ENCODE measurements at places on chromosomes 1 and 21.

- DNase-seq: peak; percentile 50
Observed at GRCh38 chr1:145960468-145961108, 2.8 kb upstream of the LIX1L start.

GRCh38 chr1:91684481-91685196 lies 184.0 kb downstream of the CDC7 start:
- no peak for DNase-seq

GRCh38 chr1:31145648-31146047 lies 80.1 kb upstream of the PUM1 start:
- DNase-seq: no peak

DNA sequence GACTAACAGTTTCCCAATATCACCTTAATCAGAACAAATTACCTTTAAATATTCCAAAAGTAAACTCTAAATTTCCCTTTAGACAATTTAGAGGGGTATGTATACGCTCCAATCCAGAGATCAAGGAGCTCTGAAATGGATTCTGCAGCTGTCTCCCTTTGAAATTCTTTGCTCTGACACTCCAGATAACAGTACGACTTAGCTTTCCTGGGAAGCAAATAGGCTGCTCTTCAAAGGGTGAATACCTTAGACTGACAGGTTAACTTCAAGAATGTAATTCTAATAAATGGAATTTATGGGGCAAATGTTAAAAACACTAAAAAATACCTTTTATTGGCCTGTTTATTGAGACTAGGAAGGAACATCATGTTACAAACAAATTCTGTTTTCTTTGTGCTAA lies 357.2 kb downstream of the USP25 start:
- no peak for DNase-seq

DNA sequence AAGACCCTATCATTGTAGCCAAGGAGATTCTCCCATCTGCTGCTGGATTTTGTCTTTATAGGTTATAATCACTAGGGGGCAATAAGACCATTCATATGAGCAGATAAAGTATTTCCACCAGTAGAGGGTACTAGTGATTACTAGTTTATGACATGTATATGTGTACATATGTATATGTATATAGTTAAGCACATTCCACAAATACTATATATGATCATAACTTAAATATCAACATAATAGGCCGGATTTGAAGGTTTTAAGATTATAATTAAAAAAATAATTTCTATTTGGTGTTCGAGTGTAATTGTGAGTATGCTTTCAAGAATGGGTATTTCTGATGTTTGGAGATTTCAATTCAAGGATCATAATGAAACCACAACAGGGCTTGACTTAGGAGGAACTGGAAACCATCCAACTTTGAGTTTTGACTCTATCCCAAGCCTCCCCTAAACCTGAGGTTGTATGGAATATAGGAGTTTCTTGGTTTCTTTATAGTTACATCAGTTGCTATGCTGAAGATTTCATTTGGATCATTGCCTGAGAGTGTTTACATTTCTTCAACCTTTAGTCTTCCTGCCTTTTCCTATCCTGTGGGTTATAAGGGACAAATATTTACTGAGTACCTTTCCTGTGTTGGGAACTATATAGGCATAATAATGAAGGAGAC lies 16.9 kb downstream of the TCEANC2 start:
- DNase-seq: no peak

DNA sequence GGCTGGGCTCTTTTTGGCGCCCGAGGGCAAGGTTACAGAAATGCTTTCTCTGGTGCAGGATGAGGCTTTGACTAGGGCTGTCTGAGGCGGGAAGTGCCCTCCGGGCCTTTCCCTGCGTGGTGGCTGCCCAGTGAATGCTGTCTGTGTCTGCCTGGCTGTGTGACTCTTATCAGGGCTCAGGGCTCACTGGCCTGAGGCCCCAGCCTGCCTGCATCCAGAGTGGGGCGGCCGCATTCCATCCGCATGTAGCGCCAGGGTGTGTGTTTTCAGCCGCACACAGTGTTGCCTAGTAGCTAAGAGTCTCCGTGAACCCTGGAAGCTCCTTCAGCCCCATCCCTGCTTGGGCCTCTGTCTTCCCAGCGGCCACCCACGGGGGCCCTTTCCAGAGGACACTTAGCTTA lies 59.1 kb downstream of the FAAP20 start:
- no peak for DNase-seq

GRCh38 chr21:33370305-33370704 lies 32.9 kb upstream of the IFNGR2 start:
- no peak for DNase-seq

GRCh38 chr1:161227196-161227871 lies 1.5 kb downstream of the TOMM40L start:
- peak; percentile 89 for DNase-seq

GRCh38 chr1:11765661-11766428 lies 3.9 kb downstream of the C1orf167 start:
- no peak for DNase-seq

GRCh38 chr1:241610056-241610815 lies 29.9 kb downstream of the CHML start:
- DNase-seq: no peak

GRCh38 chr1:174968750-174969244 lies 30.9 kb upstream of the CACYBP start:
- DNase-seq: no peak

- no peak for DNase-seq
Observed at GRCh38 chr1:164991763-164992314, 364.7 kb downstream of the LMX1A start.

DNA sequence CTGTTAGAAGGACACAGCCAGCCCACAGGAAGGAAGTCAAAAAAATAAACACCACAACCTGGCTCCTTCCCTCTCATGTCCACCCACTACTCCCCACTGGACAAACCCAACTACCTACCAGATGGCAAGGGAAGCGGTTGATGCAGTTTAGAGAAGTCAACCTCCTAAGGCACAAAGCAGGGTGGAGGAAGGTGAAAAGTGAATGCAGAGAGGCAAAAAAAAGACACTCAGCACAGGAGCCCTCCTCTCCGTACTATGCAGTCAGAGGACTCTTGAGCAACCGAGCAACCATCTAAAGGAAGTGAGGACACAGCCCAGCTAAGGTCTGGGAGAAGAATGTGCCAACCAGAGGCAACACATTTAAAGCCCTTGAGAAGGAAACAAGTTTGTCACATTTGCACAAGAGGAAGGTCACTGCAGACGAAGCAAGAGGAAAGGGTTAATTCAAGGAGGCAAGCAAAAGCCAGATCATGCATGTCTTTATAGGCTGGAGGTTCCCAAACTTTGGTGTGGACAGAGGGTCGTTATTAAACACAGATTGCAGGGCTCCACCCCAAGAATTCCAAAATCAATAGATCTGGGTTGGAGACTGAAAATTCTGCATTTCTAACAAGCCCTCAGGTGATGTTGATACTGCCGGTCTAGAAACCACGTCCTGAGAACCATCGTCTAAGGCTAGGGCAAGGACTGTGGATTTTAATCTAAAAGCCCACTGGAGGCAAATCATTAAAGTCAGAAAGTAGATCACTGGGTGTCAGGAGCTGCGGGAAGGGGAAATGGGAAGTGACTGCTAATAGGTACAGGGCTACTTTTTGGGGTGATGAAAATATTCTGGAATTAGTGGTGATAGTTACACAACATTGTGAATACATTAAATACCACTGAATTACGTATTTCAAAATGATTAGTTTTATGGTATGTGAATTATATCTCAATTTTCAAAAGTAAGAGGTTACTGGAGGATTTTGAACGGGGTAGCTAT lies 19.7 kb downstream of the TP53BP2 start:
- no peak for DNase-seq

GRCh38 chr21:44846485-44847260 lies 26.8 kb downstream of the PTTG1IP start:
- peak; percentile 37 for DNase-seq

DNA sequence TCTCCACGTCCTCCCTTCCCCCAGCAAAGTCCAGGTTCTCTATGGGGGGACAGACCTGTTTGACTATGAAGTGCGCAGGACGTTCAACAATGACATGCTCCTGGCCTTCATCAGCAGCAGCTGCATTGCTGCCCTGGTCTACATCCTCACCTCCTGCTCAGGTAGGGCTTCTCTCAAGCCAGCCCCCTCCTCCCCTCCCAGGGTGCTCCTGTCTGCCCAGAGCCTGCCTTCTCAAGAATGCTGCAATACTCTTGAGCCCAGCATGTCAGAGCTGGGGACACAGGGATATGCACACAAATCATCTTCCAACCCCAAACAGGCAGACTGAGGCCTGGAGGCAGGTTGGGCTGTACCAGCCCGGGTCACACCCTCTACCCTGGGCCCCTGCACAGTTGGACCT lies 35.4 kb downstream of the DISP3 start:
- no peak for DNase-seq

DNA sequence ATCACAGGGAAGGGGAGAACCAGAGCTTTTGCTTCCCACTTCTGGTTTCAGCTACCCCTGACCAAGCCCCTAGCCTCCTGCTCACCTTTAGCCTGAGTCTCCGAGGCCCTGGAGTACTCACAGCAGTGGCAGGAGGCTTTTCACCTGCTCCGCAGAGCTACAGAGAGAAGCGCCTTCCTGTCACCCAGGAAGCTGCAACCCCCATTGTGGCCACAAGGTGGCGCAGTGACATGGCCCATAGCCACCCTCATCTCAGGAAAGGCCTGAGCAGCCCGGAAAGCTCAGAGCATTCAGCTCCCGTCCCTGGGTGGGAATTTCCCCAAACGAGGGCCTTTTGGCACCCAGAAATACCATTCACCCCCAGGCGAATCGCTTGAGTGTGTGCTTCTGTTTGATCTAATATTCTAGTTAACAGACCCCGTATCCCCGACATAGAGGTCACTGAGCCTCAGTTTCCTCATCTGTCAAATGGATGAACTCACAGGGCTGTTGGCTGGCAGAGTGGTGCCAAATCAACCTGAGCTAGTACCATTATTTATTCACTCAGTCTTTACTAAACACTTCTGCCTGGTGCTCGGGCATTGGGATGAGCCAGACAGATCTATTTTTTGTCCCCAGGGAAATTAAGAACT lies 25.3 kb downstream of the A3GALT2 start:
- peak; percentile 91 for DNase-seq

- no peak for DNase-seq
Observed at GRCh38 chr21:45901061-45901690, 80.4 kb upstream of the COL6A1 start.

GRCh38 chr1:91591175-91591974 lies 90.7 kb downstream of the CDC7 start:
- DNase-seq: no peak

- DNase-seq: no peak
Observed at GRCh38 chr1:37667023-37667671, 25.2 kb upstream of the CDCA8 start.

- no peak for DNase-seq
Observed at GRCh38 chr1:150969626-150970025, 5.0 kb downstream of the CERS2 start.

DNA sequence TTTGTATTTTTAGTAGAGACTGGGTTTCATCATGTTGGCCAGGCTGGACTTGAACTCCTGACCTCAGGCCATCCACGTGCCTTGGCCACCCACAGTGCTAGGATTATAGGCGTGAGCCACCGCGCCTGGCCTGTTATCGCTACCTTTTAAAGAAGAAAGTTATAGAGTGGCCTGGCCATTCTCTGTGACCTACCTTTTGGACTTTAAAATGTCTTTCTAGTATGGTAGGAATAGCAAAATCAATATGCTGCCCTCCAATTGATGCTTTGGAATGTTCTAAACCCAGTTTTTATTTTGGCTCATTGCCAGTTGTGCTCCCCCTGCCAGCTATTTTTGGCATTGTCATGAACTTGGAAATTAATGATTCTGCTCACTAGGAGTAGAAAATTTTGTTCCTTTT lies 19.9 kb downstream of the HIPK1 start:
- no peak for DNase-seq

GRCh38 chr1:32969566-32969965 lies 5.0 kb upstream of the RNF19B start:
- no peak for DNase-seq

- DNase-seq: no peak
Observed at GRCh38 chr1:22953057-22953739, 19.5 kb downstream of the LACTBL1 start.

GRCh38 chr1:60367532-60367931 lies 294.0 kb upstream of the C1orf87 start:
- DNase-seq: no peak

GRCh38 chr1:226662642-226663326 lies 76.3 kb downstream of the ITPKB start:
- peak; percentile 78 for DNase-seq

DNA sequence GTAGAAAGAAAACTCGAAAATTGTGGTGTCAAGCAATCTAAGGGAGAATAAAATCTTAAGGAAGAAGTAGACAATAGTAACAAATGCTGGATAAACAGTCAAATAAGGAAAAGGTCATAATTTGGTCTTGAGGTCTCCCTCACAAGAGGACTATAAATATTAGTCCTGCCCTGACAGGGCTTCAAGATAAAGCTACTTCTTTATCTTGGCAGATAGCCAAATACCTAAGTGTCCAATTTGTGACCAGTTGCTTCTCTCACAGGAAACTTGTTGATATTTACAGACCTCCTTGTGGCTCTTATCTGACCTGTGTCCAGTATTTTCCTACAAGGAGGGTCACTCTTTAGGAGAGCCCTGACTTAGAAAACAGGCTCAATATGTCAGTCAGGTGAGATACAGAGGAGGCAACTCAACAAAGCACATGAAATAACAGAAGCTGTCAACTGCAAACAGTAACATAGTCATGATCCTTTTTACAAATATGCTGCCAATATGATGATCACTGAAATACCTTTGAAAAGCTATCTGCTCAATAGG lies 88.8 kb downstream of the TNNI3K start:
- no peak for DNase-seq

DNA sequence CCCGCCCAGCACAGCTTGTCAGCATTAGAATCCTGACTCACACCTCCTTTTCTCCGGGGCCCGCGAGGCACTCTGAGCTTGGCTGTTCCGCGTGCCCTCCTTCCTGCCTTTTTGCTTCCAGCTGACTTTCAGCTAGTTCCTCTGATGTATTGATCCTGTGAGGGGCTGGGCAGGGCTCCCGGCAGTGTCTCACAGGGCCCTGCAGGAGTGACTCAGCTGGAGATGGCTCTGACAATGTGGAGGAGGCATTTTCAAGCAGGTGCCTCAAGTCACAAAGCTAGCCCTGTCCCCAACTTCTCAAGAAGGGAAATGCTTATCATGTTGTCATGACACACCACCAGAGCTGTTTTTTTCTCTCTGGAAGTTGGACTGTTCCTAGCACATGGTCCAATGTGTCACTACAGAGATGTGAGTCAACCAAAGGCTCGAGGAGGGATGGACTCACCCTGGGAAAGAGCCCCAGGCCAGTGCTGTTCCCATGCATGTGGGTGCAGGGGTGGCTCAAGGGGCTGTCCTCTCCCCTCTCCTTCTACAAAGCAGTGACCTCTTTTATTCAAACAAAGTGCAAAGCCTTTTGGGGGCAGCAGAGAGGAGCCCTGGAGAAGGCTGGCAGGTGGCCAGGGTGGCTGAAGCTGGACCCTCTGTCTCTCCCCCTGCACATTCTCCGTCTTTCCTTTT lies 30.6 kb downstream of the SYT6 start:
- no peak for DNase-seq
